Activated naive CD8-positive, alpha-beta T cell treated with anti-CD3 and anti-CD28 coated beads for 36 hours (primary cell): ENCODE measurements at places on chromosomes 7 and 10.

GRCh38 chr7:26850193-26850651 is 14.2 kb downstream of the SKAP2 start:
- H3K36me3 ChIP-seq, result no peaks in the 10 kb centered on the region
- no peak overlapping the region for H3K4me3 ChIP-seq
- H3K27me3 ChIP-seq, result peaks cover 8% of the 10 kb centered on the region
- H3K27ac ChIP-seq, result no peak overlapping the region
- no peak for DNase-seq
- H3K4me1 ChIP-seq, result no peaks in the 10 kb centered on the region

DNA sequence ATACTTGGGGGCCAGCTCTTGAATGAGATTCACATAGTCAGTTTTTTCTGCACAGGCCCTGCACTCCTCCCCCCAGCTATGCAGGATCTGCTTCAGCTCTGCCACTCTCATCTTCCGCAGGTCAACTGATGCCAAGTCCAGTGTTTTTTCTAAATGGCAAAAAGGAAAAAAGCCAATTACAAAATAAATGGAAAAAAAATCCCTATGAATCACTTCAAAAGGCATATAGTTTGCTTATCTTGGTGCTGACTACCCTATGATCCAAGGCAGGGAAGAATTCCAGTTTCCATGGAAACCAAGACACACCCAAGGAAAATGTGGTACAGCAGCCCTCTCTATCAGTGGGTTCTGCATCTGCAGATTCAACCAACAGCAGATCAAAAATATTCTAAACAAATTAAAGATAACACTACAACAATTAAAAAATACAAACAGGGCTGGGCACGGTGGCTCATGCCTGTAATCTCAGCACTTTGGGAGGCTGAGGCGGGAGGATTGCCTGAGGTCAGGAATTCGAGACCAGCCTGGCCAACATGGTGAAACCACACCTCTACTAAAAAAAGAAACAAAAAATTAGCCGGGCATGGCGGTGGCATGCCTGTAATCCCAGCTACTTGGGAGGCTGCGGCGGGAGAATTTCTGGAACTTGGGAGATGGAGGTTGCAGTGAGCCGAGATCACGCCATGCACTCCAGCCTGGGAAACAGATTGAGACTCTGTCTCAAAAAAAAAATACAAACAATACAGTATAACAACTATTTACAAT is 17.6 kb downstream of the CDNF start:
- no peak for DNase-seq
- H3K4me3 ChIP-seq, result no peak overlapping the region
- H3K27ac ChIP-seq, result no peak overlapping the region
- H3K4me1 ChIP-seq, result peaks cover 7% of the 10 kb centered on the region
- no peaks in the 10 kb centered on the region for H3K36me3 ChIP-seq

- H3K36me3 ChIP-seq, result no peaks in the 10 kb centered on the region
- H3K27me3 ChIP-seq, result peaks cover 27% of the 10 kb centered on the region
- no peak overlapping the region for H3K4me3 ChIP-seq
- no peaks in the 10 kb centered on the region for H3K4me1 ChIP-seq
- no peak for DNase-seq
- no peak overlapping the region for H3K27ac ChIP-seq
These were observed 124.6 kb upstream of the NRBF2 start for GRCh38 chr10:63008491-63008890.

DNA sequence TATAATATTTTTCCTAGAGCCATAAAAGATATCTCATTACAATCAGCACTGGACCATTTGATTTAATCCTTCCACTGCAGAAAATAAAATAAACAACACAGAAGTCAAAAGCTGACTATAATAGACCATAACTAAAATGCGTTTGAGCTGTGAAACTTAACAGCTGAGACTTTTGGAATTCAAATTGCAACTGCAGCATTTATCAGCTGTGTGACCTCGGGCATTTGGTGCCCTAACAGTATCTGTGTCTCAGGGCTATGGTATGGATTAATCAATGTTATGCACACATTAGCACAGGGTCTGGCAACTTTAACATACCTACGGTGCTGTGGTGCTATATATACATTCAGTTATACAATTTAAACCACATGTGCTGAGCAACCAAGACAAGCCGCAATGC is 160.1 kb downstream of the COL28A1 start:
- no peaks in the 10 kb centered on the region for H3K4me1 ChIP-seq
- H3K27me3 ChIP-seq, result no peaks in the 10 kb centered on the region
- H3K4me3 ChIP-seq, result no peak overlapping the region
- H3K27ac ChIP-seq, result no peak overlapping the region
- no peak for DNase-seq

- no peak overlapping the region for H3K4me3 ChIP-seq
- H3K4me1 ChIP-seq, result no peaks in the 10 kb centered on the region
- no peak for DNase-seq
- no peak overlapping the region for H3K27ac ChIP-seq
These were observed 137.7 kb upstream of the POM121L12 start for GRCh38 chr7:52897713-52898112.
